ENCODE measurements at places on chromosomes 7 and 10.

GRCh38 chr7:83161186-83161585 lies 1.5 kb downstream of the PCLO start:
- DNase-seq: no peak

DNA sequence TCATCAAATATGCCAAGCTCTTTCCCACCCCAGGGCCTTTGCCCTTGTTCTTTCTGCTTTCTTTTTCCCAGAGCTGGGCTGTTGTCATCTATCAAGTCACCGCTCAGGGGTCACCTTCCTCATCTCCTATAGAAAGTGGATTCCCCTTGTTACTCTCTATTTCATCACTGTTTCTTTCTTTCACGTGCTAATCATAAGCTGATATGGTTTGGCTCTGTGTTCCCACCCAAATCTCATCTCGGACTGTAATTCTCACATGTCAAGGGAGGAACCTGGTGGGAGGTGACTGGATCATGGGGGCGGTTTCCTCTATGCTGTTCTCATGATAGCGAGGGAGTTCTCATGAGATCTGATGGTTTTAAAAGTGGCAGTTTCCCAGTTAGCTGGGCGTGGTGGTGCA lies 17.0 kb upstream of the TIAL1 start:
- DNase-seq: no peak

- DNase-seq: no peak
Measured at GRCh38 chr10:12679636-12680035, 321.9 kb downstream of the CCDC3 start.

GRCh38 chr10:24483701-24484100 lies 240.0 kb downstream of the ARHGAP21 start:
- no peak for DNase-seq

DNA sequence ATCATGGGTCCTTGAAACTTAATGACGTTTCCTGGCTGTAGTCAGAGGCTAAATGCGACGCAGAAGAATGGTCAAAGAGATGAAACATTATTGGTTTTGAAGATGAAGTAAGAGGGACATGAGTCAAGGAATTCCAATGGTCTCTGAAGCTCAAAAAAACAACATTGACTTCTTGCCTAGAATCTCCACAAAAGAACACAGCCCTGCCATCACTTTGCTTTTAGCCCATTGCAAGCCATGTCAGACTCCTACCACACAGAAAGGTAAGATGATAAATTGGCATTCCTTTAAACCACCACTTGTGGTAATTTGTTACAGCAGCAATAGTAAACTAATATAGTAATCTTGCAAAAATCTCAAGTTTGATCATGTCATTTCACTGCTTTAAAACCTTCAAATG lies 109.4 kb downstream of the TMEM26 start:
- DNase-seq: no peak

- no peak for DNase-seq
Measured at GRCh38 chr10:52818019-52818418, 45.4 kb upstream of the MBL2 start.

DNA sequence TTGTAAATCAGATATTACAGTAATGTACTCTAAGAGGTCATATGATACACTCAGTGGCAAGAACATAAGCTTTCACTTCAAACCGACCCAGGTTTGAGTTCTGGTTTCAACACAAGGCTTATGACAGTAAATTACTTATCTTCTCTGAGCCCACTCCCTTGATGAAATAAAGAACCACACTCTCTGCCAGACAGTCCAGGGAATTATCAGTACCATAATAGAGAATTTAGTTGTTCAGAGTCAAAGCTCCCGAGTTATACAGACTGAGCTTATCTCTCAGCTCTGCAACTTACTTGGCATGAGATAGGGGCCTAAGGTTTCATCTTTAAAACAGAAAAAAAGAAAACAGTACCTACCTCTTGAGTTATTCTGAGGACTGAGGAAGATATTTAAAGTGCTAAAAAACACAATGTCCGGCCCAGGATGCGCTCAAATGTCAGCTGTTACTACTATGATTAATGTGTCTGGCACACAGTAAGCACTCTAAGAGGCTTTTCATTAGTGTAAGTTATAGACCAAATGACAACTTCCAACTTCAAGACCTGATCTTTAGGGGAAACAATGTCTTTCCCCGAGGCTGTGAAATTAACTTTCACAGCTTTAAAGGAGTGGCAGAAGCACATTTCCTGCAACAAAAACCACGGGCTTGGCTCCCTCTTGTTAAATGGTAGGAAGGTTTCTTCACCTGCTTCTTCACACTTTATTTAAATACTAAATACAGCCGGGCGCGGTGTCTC lies 38.1 kb downstream of the UBE2H start:
- DNase-seq: no peak

DNA sequence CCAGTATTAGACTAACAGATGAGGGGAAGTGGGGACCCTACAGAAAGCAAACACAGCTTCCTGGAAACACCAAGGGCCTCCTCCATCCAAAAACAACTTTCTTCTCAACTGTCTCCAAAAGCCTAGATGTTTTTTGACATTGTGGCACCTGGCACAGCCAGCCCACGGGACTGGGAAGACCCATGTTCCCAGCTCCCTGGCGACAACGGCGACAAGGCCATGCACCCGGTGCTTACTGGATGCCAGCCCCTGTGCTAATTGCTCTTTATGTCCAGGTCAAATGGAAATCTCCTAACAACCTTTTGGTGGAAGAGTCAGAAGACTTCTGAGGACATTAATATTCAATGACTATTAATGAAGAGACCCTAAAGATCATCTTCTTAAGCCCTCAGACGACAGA lies 7.1 kb downstream of the FGFR2 start:
- no peak for DNase-seq

DNA sequence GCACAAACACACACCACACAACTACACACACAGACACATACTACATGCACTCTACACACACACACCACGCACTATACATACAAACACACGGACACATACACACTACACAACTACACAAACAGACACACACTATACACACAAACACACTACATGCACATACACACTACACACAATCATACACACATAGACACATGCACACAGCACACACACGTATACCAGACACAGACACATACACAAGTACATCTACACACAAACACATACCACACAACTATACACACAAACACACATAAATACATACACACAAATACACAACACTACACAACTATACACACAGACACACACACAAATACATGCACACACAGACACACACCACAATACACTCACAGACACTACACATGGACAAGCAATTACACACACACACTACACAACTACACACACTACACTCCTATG lies 4.6 kb downstream of the GPR15LG start:
- DNase-seq: no peak

- DNase-seq: no peak
Measured at GRCh38 chr10:14243221-14243620, 87.5 kb downstream of the FRMD4A start.

DNA sequence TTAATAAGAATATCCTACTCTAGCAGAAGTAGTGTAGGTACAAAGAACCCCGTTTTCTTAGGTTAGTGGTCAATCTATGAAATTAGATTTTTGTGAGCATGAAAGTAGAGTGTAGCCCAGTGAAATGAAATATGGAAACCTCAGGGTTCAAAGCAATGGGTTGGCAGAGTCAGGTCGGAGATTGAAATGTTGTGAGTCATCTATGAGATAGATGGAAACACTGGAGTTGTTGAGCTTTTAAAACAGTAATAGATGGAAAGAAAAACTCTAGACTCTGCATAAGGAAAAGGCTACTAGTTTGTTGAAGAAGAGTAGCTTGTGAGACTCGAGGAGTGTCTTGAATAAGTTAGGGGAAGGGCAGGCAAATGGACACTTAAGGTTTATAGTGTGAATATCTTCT lies 251.9 kb downstream of the EXOC4 start:
- no peak for DNase-seq

DNA sequence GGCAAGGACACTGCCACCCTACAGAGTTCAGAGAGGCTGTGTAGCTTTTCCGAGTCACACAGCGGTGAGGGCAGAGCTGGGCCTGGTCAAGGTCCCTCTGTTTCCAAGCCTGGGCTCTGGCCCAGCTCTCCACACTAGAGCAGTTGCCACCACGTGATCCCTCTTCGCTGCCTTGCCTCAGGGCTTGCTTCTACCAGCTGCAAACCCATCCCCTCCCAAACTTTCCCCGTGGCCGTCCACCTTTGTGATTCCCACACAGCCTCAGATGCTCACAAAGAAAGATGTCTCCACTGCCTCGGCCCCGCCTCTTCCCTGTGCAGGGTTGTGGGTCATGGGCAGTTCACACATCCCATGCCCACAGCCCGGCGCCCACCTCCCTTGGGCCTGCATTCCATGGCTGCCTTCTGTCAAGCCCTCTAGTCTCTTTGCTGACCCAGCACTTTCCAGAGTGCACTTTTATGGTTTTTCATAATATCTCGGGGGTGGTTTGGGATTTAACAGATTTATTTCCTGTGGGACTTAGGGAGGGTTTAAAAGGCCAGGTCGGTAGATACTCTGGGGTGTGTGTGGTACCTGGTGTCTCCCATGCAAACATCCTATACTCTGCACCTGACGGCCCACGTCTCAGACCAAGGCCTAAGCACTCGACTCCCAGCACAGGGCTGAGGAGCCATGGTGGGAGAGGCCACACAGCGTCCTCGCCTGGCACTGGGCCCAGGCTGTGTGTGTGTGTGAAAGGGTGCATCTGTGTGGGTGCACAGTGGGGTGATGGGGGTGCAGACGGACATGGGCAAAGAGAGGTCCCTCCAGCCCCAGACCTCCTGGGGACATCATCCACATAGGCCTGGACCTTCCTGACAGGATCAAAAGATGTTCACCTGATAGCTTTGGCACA lies 59.6 kb downstream of the PKD1L1 start:
- no peak for DNase-seq

- DNase-seq: no peak
Measured at GRCh38 chr7:77205706-77206105, 6.1 kb upstream of the FGL2 start.

DNA sequence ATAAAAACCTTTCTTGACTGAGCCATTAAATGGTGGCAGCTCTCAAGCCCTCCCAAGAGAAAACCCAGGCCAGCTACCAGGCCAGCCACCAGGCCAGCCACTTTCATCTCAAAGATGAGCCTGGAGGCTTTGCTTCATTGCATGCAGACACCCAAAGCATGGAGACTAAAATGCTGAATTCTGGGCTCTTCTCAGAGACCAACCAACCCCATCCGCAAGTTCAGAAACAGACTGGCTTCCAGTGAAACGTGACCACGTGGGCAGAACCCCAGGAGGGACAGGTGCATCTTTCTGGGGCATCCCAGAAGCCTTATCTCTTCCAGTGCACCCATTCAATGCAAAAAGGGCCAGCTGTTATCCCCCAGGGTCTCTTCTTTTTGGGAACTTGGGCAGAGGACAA lies 20.9 kb downstream of the CHST15 start:
- DNase-seq: no peak

DNA sequence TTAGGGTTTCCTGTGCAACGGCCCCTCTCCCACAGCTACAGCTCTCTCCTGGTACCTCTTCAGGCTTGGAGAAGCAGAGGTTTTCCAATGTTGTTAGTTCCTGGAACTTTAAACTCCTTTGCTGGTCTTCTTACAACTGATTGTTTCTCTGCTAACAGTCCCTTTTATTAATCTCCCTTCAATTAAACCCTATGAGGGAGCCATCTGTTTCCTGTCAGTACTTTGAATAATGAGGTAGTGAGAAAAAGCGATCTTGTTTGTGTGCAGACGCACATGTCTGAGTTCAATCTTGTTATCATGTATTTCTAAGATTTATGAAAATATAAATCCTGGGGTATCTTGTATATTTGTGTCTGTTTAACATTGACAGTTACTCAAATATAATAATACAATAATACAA lies 102.4 kb downstream of the MDFIC start:
- DNase-seq: no peak

GRCh38 chr10:14645239-14645960 lies 129.3 kb downstream of the FAM107B start:
- DNase-seq: no peak

GRCh38 chr10:34670081-34670480 lies 145.0 kb downstream of the PARD3 start:
- no peak for DNase-seq

GRCh38 chr7:129434675-129435318 lies 565 bp downstream of the STRIP2 start:
- DNase-seq: no peak

- no peak for DNase-seq
Measured at GRCh38 chr10:18345308-18345707, 205.1 kb downstream of the CACNB2 start.

- no peak for DNase-seq
Measured at GRCh38 chr10:25038325-25038724, 21.9 kb downstream of the THNSL1 start.

DNA sequence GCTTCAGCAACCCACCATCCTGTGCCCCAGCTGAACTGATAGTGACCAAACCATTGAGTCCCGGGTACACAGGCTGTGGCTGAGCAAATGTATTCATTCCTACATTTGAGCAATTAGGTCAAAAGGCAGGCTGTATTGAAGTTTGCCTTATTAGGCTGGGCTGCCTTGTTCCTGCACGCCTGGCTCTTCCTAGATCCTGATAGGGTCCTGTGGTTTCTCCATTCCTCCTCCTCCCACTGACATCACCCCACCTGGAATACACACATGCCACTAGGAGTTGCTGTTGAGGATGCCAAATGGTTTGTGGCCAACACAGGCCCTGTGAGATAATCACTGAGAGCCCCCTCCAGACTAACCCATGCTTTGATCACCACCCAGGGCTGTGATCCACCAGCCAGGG lies 66.4 kb upstream of the FGFR2 start:
- DNase-seq: no peak

DNA sequence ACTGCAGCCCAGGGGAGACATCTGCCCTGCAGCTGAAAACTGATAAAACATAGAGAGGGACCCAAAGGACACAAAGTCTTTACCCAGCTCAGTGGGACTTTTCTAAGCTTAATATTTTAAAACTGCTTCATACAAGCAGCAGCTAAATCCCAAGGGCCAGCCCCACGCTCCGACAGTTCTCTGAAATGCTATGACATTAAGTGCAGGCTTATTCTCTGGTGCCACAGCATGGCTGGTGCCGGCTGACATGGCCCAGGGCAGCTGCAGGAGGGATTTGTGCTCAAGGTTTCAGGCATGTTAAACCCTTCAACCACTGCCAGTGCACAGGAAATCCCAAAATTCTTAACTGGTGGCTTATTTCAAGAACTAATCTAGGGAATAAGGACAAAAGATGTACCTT lies 170.9 kb downstream of the PARD3 start:
- no peak for DNase-seq

GRCh38 chr10:77630507-77630848 lies 7.1 kb downstream of the KCNMA1 start:
- DNase-seq: no peak

GRCh38 chr10:114396464-114396863 lies 7.8 kb downstream of the AFAP1L2 start:
- DNase-seq: no peak

- no peak for DNase-seq
Measured at GRCh38 chr10:77746047-77746707, 108.6 kb upstream of the KCNMA1 start.

DNA sequence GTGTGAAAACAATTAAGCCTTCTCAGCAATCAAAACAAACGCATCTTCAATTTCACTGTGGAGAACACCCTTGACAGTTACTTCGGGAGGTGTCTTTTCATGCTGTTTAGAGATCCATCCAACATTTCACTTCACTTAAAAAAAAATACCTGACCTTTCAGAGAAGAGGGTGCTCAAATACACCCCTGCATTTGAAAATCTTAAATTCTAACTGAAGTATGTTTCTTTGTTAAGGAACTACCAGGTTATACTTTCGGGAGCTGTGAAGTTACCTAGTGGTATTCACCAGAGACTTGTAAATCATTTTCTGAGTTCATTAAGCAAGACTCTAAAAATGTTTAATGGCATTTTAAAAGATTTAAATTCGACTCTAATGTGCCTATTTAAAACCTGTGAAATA lies 38.8 kb downstream of the CNPY1 start:
- no peak for DNase-seq
